ENCODE measurements at places on chromosomes 6 and 20. TPM values are rescaled to one million over a fixed set of nuclear protein-coding genes. Genes with fewer than 3 reads are reported as not detected.

DNA sequence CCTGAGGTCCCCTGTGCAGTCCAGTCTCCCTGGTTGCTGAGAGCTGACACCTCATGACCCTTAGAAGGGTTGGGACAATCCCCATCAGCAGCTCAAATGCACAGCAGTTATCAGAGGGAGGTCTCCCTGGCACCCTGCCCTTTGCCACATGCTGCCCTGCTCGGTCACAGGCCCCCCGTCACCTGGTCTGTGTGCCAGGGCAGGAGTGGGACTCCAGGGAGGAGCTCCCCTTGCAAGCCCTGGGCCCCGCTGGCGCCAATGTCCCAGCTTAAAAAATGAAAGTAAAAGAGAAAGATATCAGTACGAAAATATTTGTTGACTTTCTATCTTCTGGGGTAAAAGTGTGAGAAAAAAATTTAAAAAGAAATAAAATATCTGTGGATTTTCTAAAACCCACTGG is 68.1 kb upstream of the SLC22A16 start:
- peak overlapping the region; percentile 86 for H3K27ac ChIP-seq
- peak overlapping the region; percentile 84 for H3K4me3 ChIP-seq
- peaks cover 9% of the 10 kb centered on the region for H3K4me1 ChIP-seq
- H3K27me3 ChIP-seq, result no peaks in the 10 kb centered on the region
- peaks cover 4% of the 10 kb centered on the region for H3K36me3 ChIP-seq
- DNase-seq, result no peak

GRCh38 chr20:13294522-13294921 is 73.4 kb downstream of the ISM1 start:
- no peaks in the 10 kb centered on the region for H3K27me3 ChIP-seq
- no peak overlapping the region for H3K27ac ChIP-seq
- peaks cover 11% of the 10 kb centered on the region for H3K36me3 ChIP-seq
- peaks cover 3% of the 10 kb centered on the region for H3K4me1 ChIP-seq

C6orf89 gene
- 30.9 TPM for total RNA-seq

GRCh38 chr6:98845211-98846020 is 11.0 kb downstream of the POU3F2 start:
- peaks cover 90% of the 10 kb centered on the region for H3K27me3 ChIP-seq
- H3K4me1 ChIP-seq, result peaks cover 25% of the 10 kb centered on the region
- peak overlapping the region; percentile 86 for H3K4me3 ChIP-seq
- DNase-seq, result peak; percentile 59
- peak overlapping the region; percentile 67 for H3K27ac ChIP-seq

- no peak overlapping the region for H3K4me3 ChIP-seq
- H3K4me1 ChIP-seq, result no peaks in the 10 kb centered on the region
- H3K36me3 ChIP-seq, result no peaks in the 10 kb centered on the region
- DNase-seq, result no peak
- H3K27ac ChIP-seq, result no peak overlapping the region
- H3K27me3 ChIP-seq, result no peaks in the 10 kb centered on the region
Observed at GRCh38 chr6:155628306-155628705, 172.7 kb upstream of the NOX3 start.

VGLL2 gene
- total RNA-seq, result not detected

SLC24A3 gene
- 6.1 TPM for total RNA-seq

Measured in T-helper 17 cell (primary cell).